ENCODE measurements at places on chromosomes 1 and 21. TPM values are rescaled to one million over a fixed set of nuclear protein-coding genes. Genes with fewer than 3 reads are reported as not detected.

DNA sequence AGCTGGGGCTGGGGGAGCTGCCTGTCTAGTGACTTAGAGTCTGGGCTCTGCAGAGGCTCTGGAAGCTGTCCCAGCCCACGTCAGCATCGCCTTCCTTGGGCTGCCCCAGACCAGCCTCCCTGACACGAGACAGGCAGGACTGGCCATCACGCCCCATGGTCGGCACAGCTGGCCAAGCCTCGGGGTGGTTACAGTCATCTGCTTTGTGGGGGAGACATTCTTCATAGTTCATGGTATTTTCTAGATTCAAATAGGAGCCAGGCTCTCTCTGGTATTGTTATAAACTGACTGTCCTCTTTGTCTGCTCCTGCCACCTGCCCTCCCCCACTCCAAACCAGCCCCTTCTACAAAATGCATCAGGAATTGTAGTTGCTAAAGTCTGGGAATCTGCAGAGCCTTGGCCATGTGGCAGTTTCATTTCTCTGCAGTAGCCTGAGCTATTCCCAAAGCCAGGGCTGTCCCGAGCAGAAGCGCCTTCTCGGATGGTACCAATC lies 29.4 kb downstream of the OLFML2B start:
- H3K27ac ChIP-seq = peak overlapping the region; percentile 35
- H3K27me3 ChIP-seq = no peaks in the 10 kb centered on the region
- H3K36me3 ChIP-seq = no peaks in the 10 kb centered on the region

GRCh38 chr1:234175363-234175762 lies 197.9 kb upstream of the COA6 start:
- H3K4me1 ChIP-seq = no peaks in the 10 kb centered on the region
- no peak for DNase-seq
- H3K27ac ChIP-seq = no peak overlapping the region
- H3K27me3 ChIP-seq = no peaks in the 10 kb centered on the region
- H3K36me3 ChIP-seq = no peaks in the 10 kb centered on the region
- H3K4me3 ChIP-seq = no peak overlapping the region

GRCh38 chr1:246427611-246428010 lies 79.5 kb downstream of the SMYD3 start:
- H3K36me3 ChIP-seq = no peaks in the 10 kb centered on the region
- H3K4me3 ChIP-seq = no peak overlapping the region
- DNase-seq = no peak
- no peaks in the 10 kb centered on the region for H3K27me3 ChIP-seq
- no peak overlapping the region for H3K27ac ChIP-seq

Gene USH2A
- total RNA-seq = not detected

Data from uterus (tissue), 4 donors.